ENCODE measurements at places on chromosomes 12 and 14.

GRCh38 chr12:98275131-98275475 lies 240.3 kb upstream of the TMPO start:
- DNase-seq, result no peak

DNA sequence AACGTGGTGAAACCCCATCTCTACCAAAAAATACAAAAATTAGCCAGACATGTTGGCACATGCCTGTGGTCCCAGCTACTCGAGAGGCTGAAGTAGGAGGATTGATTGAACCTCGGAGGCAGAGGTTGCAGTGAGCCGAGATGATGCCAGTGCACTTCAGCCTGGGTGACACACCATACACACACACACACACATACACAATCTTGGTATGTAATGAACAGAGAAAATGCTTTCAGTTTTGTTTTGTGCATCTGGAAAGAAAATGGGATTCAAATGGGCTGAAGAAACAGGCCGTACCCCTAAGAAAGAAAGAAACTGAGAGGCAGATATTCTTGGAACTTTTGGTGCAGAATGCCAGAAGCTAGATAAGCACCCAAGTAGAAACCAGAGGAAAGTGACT lies 107.2 kb downstream of the PDE3A start:
- DNase-seq, result no peak

GRCh38 chr14:21231020-21231652 lies 38.1 kb downstream of the HNRNPC start:
- DNase-seq, result no peak

- DNase-seq, result no peak
Observed at GRCh38 chr14:101334656-101335055, 226.6 kb upstream of the DIO3 start.

- DNase-seq, result peak; percentile 77
Observed at GRCh38 chr14:102694530-102695166, 82.6 kb upstream of the TRAF3 start.

DNA sequence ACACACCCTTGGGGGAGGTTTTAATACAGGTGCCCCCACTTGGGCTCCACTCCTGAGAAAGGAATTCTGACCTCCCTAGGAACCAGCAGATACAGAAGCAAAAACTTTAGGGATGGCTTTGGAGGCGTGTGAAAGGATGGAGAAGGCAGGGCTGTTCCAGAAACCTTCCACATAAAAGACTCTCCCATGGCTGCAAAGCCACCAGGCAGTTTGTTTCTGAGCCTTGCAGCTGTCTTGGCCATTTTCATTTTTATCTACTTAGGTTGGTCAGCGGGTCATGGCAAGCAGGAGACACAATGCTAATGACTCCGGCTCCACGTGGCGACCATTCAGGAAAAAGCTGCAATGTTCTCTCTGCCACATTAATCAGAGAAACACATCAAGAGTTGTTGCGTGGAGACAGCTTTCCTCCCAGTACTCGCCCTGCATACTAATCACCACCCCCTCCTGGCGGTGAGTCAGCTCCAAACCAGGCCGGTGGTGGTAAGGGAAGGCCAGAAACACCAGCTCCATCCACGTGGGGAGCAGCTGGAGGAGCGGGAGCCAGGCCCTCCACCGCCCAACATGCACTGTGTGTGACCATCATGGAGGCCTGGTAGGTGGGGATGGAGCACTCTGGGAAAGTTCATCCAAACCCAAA lies 30.9 kb upstream of the IRF2BPL start:
- DNase-seq, result no peak

DNA sequence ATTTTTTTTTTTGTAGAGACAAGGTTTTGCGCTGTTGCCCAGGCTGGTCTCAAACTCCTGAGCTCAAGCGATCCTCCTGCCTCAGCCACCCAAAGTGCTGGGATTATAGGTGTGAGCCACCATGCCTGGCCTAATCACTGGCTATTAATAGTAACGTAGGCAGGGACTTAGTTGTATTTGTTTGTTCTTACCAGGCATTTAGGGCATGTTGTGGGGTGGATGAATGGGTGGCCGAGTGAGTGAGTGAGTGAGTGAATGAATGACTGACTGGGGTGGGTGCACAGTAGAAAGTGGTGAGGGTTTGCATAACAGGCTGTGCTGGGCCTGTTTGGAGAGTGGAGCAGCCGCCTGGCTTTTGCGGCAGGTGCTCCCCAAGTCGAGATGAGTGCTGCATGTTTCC lies 87.0 kb downstream of the FOXN4 start:
- no peak for DNase-seq

DNA sequence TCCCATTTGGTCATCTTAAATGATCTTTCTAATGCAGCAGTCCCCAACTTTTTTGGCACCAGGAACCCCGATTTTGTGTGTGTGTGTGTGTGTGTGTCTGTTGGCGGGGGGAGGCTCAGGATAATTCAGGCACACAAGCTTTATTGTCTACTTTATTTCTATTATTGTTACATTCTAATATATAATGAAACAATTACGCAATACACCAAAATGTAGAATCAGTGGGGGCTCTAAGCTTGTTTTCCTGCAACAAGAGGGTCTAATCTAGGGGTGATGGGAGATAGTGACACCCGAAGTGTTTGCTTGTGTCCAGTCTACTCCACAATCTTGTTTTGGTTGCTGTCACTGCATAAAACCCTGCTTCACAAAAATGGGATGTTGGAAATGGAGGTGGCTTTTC lies 621.1 kb upstream of the LRFN5 start:
- DNase-seq, result no peak

DNA sequence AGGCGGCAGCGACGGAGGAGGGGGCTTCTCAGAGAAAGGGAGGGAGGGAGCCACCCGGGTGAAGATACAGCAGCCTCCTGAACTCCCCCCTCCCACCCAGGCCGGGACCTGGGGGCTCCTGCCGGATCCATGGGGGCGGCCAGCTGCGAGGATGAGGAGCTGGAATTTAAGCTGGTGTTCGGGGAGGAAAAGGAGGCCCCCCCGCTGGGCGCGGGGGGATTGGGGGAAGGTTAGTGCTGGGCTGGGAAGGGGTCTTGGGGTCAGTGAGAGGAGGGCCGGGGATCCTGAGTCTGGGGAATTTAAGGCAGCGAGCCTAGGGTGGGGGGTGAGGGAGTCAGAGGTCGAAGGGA lies 203 bp downstream of the NFATC4 start:
- DNase-seq, result no peak

DNA sequence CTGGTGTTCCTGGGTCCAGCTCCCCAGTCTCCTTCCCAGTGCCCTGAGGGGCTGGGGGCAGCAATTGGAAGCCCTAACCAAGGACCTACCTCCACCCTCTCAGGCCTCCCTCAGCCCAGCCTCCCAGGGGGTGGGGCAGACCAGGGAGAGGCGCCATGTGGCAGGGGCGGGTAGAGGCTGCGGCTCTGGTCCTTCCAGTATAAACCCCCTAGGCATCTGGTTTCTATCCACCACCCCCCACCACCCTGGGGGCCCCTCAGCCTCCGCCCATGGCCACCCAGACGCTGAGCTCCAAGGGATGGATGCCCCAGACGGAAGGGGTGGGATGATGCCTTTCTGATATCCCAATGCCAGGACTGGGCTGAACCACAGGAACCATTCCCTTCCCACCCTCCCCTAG lies 2.8 kb upstream of the SP7 start:
- no peak for DNase-seq

DNA sequence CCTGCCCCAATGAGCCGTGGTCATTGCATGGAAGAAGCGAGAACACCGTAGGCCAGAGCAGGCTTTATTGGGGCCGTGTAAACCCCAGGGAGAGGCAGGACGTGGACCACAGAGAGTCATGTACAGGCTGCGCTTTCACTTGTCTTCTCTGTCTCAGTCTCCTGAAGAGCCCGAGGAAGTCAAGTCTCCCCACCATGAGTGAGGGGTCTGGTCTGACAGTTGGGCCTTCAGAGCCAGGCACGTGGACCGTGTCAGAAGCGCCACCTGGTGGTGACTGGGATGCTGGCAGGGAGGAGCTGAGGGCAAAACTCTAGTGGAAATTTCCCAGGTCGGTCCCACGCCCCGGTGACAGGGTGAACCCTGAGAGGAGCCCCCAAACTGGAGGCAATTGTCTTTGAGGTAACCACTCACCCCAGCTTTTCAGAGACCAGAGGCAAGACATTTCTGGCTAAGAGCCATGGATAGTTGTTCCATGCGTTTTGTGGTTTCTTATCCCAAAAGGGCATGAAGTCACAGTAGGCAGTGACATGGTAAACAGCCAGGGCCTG lies 17.4 kb downstream of the RPS6KL1 start:
- peak; percentile 81 for DNase-seq

DNA sequence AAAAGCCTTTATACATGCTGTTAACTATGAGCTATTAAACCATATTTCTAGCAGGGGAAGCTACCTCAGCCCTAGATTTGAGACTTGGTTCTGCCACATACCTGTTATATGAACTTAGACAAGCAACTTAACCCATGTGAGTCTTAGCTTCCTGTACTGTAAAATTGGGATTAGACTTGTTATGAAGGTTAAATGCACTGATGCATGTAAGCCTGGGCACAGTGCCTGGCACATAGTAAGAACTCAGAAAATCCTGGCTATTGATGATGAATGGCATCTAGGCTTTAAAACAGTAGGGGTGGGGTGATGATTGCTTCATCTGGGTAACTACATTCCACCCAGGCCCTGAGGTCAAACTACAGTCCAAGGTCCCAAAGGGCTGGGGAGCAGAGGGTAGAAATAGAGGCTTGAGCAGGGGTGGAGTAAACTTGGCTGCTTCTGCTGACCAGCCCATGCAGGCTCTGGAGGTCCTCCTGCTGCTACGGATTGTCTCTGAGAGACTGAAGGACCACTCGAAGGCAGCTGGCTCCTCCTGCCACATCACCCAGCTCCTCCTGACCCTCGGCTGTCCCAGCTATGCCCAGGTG lies 11.3 kb downstream of the ESPL1 start:
- DNase-seq, result no peak

- peak; percentile 87 for DNase-seq
Observed at GRCh38 chr14:50001999-50002925, 109.4 kb downstream of the ARF6 start.

DNA sequence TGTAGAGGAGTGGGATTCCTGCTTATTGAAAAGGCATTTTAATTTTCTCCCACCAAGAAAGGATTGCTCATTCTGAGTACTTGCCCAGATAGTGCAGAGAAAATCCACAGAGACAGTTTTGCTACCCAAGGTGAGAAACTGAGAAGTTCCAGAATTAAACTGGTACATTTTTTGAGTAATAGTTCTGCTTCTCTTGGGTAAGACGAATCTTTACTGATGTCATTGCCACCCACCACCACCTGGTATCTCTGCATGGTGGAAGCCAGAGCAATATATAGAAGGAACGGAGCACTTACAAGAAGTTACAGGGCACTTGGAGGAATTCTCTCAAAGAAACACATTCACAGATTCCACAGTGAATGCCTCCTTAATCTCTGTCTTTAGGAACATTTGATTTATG lies 20.7 kb upstream of the FRMD6 start:
- no peak for DNase-seq

GRCh38 chr14:58760121-58760520 lies 122.4 kb downstream of the DACT1 start:
- DNase-seq, result no peak

GRCh38 chr12:11667171-11667570 lies 17.7 kb downstream of the ETV6 start:
- DNase-seq, result no peak

GRCh38 chr14:99137001-99137700 lies 134.8 kb downstream of the BCL11B start:
- no peak for DNase-seq

DNA sequence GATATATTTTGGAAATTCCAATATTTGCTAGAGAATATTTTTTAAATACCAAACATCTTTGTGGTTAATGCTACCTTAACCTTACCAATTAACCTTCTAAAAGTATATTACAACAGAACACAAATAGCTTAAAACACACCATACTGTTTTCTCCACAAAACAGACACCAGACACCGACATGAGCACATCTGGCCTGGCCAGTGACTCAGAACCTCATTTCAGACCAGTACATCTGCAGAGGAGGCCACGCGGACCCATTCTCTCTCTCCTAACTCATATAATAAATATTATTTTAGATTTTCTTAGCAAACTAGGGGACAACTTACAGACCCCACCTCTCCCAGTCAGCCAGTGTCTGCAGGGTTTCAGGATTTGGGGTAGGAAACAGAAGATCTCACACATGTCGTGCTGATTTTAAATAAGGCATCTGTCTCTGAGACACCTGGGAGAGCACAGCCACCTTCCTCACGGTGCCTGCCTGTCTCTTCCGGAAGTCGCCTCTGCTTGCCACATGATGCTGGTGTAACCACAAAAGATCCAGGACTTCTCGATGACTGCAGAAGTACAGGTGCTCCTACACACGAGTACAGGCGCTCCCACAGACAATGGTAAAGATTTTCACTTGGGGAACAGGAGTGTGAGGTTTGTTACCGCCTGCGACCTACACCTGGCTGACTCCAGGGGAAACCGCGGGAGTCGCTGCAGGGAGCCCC lies 9.7 kb upstream of the ANKLE2 start:
- peak; percentile 68 for DNase-seq
